ENCODE measurements at places on chromosomes 3 and 15.

- no peaks in the 10 kb centered on the region for H3K4me1 ChIP-seq
- H3K4me3 ChIP-seq = no peak overlapping the region
- no peaks in the 10 kb centered on the region for H3K36me3 ChIP-seq
- DNase-seq = no peak
Measured at GRCh38 chr15:60062826-60063225, 58.7 kb downstream of the FOXB1 start.

- DNase-seq = no peak
- H3K36me3 ChIP-seq = no peaks in the 10 kb centered on the region
- no peak overlapping the region for H3K27ac ChIP-seq
- no peaks in the 10 kb centered on the region for H3K4me1 ChIP-seq
- no peaks in the 10 kb centered on the region for H3K27me3 ChIP-seq
Measured at GRCh38 chr3:10383850-10384248, 62.9 kb upstream of the SEC13 start.

DNA sequence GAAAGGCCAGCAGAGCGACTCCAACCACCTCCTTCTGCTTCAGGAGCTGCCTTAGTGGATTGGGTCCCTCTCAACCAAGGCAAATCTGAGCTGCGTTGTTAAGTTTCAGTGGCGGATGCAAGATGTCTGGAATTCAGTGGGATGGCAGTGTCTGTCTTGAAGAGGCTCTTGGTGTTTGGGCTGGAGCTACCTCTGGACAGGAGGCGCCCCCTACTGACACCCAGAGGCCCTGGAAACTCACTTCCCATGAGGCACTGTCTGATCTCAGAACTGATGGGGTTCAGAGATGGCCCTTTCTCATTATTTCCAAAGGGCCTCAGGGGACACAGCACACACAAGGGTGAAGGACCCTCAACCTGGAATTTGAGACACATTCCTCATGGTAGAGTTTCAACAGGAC is 6.0 kb upstream of the SLC28A1 start:
- H3K27me3 ChIP-seq = no peaks in the 10 kb centered on the region
- H3K36me3 ChIP-seq = no peaks in the 10 kb centered on the region
- no peak overlapping the region for H3K4me3 ChIP-seq
- no peak for DNase-seq
- H3K4me1 ChIP-seq = peaks cover 11% of the 10 kb centered on the region

DNA sequence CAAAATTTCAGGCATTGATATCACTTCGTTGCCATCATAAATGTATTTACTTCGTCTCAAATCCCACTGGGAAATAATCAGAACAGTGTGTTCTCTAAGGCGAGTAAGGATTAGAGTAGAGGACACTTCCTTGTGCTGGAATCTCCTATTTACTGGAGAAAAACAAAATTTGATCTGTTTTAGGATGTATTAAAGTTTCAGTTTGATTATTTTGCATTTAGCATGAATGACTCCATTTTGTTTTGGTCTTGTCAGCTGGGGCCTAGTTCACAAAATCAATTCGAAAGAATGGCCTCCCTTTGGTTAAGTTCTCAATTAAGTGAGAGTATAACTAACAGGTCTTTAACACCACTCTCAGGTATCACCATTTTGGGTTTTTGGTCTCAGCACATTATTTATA is 11.7 kb upstream of the NOX5 start:
- DNase-seq = no peak
- no peaks in the 10 kb centered on the region for H3K4me1 ChIP-seq
- H3K4me3 ChIP-seq = no peak overlapping the region
- no peak overlapping the region for H3K27ac ChIP-seq
- H3K36me3 ChIP-seq = no peaks in the 10 kb centered on the region
